ENCODE measurements at places on chromosomes 2 and 18.

GRCh38 chr18:78643004-78643403, 336.6 kb upstream of the SALL3 start:
- no peak for DNase-seq

DNA sequence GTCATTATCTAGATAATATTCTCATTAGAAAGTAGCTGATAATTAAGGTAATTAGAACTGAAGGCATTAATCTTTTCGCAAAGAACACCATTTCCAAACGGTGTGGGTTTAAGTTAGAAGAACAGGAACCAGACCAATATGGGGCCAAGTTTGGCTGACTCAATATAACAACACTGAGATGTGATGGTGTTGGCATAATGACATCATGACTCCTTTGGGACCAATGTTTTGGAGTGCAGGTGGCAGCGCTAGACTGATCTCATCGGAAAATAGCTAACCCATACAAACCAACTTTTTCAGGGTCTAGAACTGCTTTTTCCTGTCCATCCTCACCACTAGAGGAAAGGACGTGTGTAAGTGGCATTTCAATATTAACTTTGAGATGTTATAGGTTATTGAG, 1171.7 kb upstream of the ZEB2 start:
- DNase-seq, result no peak

- no peak for DNase-seq
These were observed 35.5 kb upstream of the GNAL start for GRCh38 chr18:11653521-11653920.

DNA sequence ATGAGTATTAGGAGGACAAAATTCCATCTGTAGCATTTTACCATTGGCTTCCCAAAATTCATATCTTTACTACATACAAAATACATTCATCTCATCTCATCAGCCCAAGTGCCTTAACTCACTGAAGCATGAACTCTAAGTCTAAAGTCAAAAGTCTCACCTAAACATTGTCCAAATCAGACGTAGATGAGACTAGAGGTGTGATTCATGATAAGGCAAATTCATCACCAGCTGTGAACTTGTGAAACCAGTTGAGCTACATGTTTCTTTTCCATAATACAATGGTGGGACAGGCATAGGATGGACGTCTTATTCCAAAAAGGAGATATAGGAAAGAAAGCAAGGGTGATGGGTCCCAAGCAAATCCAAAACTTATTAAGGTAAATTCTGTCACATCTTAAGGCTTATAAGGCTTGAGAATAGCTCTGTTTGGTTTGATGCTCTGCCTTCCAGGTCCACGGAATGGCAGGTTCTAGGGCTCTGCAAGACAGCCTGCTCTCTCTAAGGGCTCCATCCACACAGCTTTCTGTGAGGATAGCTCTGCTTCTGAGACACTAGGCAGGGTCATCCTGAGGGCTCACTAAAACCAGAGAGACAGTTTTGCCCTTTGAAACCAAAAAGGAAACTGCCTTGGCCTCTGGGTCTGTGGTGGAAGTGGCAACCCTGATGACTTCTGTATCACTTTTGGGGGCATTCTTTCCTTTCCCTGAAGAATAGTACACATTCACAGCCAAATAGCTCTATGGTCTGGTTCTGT, 9.6 kb downstream of the IFIH1 start:
- no peak for DNase-seq

DNA sequence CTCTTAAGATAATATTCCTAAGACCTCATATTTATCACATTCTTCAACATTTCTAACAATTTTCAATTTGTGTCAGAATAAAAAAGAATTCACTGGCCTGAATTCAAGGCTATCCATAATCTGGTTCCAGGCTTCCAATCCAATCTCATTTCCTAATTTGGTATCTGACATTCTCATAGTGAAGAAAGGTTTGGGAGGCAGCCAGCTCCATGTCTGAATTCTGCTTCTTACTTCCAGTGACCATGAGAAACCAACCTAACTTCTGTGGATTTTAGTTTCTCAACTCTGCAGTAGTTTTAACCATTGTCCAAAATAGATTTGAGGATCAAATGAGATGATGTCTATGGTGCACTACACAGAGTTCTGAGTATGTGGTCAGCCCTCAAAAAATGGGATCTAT, 439.1 kb upstream of the GCFC2 start:
- DNase-seq, result no peak

- DNase-seq, result no peak
These were observed 562.9 kb upstream of the SETBP1 start for GRCh38 chr18:44117821-44118220.

- no peak for DNase-seq
These were observed 98.2 kb upstream of the TRIB2 start for GRCh38 chr2:12618576-12618975.

GRCh38 chr2:133676392-133677130, 108.3 kb upstream of the NCKAP5 start:
- DNase-seq, result no peak

GRCh38 chr2:19532547-19533196, 174.2 kb upstream of the OSR1 start:
- no peak for DNase-seq

- DNase-seq, result peak; percentile 7
These were observed 708 bp upstream of the MALT1 start for GRCh38 chr18:58670404-58671110.

GRCh38 chr2:47193607-47194006, 38.5 kb upstream of the STPG4 start:
- DNase-seq, result no peak

GRCh38 chr2:173415431-173416381, 61.0 kb downstream of the CDCA7 start:
- DNase-seq, result no peak

DNA sequence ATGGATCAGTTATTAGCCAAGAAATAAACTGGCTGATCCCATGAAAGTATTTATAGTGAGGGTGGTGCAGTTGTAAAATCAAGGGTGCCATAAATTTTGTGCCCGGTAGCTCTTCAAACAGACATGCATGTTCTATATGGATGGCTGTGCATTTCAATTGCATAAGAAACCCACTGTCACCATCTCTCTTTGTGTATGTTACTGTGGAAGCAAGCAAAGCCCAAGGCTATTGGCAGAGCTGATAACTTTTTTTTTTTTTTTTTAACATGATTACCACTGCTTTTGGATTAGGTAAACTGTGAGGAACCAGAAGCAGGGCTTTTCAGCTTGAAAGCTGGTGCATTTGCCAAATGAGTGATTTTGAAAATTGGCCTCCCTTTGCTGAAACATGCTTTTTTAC, 332.6 kb downstream of the SOX11 start:
- no peak for DNase-seq

- DNase-seq, result peak; percentile 37
These were observed 11.2 kb downstream of the ZNF142 start for GRCh38 chr2:218648088-218648786.

- DNase-seq, result no peak
These were observed 147.7 kb downstream of the TRABD2A start for GRCh38 chr2:84732897-84733778.

- DNase-seq, result no peak
These were observed 50.7 kb downstream of the TRIP12 start for GRCh38 chr2:229870903-229871656.

- DNase-seq, result no peak
These were observed 269.7 kb downstream of the ZNF385B start for GRCh38 chr2:179591690-179592089.

- DNase-seq, result no peak
These were observed 37.2 kb upstream of the BIN1 start for GRCh38 chr2:127143841-127144782.

DNA sequence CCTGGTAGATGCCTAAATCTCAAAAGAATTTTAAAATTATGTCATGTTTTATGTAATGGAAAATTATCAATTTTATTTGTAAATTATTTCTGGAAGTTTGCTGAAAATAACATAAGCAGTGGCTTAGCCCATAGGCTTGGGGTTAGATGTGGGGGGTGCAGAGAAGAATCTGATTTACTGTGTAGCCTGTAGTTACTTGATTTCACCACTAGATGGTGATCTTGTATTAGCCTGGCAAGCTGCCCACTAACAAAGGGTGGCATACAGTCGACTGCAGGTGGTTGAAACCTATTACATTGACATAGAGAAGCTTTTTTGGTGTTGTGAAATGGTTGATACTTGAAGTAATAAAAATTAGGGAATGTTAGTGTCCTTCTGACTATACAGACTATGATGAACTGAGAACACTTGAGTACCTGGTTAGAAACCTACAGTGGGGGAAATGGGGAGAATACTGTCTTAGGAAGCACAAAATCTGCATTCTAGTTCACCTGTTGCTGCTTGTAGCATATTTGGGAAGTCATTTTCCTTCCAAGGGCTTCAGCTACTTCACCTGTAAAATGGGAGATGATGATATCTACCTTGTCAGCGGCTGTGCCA, 191.0 kb upstream of the LHCGR start:
- peak; percentile 46 for DNase-seq

- no peak for DNase-seq
These were observed 31.1 kb upstream of the TRAPPC8 start for GRCh38 chr18:31973929-31974546.

GRCh38 chr18:53458268-53458667, 766.2 kb downstream of the MBD2 start:
- no peak for DNase-seq

DNA sequence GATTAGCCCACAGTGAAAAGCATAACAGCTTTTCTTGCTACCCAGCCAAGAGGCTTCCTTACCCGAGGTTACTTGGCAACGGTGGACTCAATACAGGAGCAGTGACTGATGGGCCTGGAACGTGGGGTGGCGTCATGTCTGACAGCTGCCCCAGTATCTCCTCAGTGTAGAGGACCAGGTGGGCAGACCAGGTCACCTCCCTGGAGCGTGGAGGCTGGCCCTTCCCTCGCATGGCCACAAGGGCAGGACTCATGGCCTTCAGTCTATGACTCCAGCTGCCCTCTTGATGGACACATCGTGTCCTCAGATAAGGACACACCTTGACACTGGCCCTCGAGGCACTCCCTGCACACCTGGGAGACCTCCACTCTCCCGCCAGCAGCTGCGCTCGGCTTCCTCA, 6.4 kb downstream of the ASPRV1 start:
- DNase-seq, result no peak

DNA sequence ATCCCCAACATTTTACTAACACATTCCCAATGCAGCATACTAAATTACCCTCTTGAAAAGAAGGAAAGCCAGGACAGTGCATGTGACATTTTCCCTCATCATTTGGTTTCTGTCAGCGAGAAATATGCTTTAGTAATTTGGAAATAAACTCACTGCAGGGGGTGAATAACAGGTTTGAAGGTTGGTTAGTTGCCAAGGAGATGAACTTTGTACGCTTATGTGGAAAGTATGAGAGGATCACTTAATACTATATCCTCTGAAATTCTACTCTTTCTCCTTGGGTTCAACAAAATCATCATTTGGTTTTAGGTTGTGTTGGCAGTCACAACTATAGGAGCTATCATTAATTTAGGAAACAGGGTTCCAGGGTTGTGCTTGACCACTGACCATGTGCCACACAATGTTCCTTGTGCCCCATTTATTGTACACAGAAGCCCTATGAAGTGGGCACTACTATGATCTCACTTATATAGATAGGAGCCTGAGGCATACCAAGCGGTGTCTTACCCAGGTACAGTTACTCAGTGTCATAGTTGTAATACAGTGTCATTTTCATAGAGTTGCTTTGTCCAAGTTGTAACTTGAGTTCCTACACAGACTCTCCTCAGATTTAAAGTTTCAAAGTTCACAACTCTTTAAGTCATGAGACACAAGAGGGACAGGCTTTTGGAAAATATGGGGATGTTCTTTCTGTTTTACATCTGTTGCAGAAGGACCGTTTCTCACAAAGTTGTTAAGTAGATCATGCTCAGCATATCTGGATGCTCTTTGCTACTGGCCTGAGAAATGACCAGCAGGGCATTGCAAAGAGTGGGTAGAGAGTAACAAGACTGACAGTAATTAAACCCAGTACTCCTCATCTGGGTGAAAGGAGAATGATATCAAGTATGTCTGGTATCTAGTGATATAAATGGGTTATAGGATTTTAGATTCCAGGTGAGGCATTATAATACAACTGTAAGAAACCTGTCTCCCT, 91.8 kb downstream of the MAP4K4 start:
- DNase-seq, result no peak

DNA sequence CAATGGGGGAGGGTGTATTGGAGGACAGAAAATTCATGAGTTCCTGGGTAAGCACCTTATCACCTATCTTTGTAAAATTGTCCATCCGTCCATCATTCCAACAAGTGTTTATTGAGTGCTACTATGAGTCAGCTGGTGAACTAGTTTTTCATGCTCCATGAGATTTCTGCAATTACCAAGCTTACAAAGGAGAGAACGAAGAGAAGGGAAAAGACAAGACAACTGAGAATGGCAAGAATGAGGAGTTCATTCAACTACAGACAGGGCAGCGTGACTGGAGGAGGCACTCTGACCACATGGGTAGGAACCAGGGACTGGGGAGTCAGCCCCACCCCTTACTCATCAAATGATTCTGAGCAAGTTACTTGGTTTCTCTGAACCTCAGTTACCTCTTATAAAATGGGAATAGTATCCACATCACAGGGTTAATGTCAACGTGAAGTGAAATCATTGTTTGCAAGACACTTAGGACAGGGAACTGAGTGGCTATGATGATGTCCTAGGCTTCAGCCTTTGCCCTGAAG, 18.6 kb upstream of the TXNDC2 start:
- DNase-seq, result no peak

DNA sequence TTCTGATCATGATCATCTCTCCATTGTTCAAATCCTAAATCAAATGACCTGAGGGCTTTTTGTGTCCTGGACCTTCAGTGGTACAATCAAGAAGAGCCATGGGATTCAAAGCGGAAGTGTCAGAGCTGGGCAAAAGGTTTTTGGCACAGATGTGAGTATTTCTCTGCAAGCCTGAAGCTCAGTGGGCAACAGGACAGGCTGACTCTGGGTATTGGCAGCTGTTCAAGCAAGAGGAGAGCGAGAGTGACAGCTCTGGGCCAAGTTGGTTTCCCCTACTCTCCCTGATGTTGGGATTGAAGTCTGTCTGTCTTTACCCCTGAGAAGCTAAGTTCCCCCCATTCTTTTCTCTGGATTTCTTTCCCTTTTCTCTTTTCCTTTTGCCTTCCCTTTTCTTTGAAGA, 33.3 kb downstream of the DSEL start:
- DNase-seq, result no peak

GRCh38 chr18:9043581-9043980, 58.9 kb upstream of the NDUFV2 start:
- DNase-seq, result no peak

DNA sequence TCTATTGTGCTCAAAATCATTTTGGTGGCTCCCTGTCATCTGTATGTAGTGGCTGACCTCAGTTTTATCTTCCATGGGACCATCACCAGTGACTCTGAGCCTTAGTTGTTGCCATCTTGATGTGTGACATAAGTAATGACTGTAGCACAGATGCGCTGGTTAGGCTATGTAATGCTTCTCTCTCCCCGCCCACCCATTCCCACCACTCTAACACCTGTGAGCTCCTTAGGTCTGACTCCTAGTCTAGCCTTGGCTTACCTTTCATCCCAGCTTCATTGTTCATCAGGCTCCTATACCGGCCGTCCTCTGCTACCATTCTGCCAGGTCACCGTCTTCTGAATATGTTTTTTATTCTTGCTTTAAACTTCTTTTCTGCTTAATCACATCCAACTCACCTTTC, 17.2 kb downstream of the MYO1B start:
- no peak for DNase-seq
